ENCODE measurements at places on chromosomes 11 and 22.

DNA sequence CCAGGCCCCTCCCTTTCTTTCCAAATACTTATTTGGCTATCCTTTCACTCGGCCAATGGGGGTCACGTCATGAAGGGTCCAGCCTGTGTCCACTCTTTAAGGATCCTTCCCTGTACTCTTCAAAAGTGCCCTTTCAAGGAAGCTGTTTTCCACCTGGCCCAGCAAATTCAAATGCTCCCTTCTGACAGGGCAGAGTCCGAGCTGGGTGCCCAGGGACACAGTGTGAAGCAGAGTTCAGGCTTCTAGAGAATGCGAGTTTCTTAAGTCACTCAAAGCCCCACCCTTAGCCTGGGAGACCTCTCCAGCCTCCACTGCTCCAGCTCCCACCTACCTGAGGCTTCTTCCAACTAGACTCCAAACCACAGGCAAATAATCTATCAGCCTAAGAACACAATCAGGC is 5.5 kb upstream of the APOA1 start:
- DNase-seq, result no peak

- no peak for DNase-seq
These were observed 35.3 kb downstream of the STIM1 start for GRCh38 chr11:3890806-3891205.

DNA sequence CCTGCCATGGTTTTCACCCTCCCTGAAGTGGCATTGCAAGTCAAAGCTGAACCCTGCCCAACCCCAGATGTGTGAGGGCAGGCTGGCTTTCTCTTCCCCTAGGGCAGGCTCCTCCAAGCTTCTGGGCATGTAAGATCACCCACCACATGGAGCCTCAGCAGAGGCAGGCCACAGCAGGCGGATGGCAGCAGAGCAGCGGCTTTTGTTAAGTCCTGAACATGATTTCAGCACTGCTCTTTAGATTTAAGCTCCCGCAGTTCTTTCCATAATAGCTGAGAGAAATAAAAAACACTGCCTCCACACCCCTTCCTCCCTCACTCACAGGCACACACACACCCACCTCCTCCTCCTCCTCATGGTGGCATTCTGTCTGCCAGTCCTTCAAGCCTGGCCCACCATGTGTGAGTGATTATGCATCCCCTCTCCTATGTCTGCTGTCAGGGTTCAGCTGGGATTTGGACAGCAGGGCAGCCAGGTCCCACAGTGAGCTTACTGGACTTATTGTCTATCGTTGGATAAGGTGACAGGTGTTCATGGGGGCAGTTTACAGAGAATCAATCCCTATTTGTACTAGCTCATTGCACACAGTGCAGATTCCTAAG is 5.0 kb upstream of the NTM start:
- no peak for DNase-seq

- DNase-seq, result peak; percentile 7
These were observed 364.0 kb upstream of the FAT3 start for GRCh38 chr11:91860661-91861060.

GRCh38 chr11:18193010-18193409 is 20.4 kb downstream of the MRGPRX4 start:
- DNase-seq, result no peak

GRCh38 chr22:37260901-37261336 is 16.9 kb upstream of the RAC2 start:
- peak; percentile 57 for DNase-seq

- no peak for DNase-seq
These were observed 106.8 kb downstream of the TRIM29 start for GRCh38 chr11:120031156-120031555.

DNA sequence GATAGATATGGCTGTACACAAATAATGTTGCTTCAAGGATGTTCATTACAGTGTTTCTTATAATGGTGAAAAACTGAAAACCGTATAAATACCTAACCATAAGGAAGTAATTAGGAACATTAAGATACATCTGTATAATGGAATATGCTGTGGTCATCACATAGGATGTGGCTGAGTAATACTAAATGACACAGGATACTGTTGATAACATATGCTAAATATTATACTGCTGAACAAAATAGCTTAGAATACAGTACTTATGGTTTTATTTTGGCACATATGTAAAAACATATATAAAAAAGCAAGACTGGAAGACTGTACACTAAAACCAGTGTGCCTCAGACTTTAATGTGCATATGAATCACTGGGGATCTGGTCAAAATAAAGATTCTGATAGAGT is 43.8 kb downstream of the FBXO7 start:
- peak; percentile 67 for DNase-seq

DNA sequence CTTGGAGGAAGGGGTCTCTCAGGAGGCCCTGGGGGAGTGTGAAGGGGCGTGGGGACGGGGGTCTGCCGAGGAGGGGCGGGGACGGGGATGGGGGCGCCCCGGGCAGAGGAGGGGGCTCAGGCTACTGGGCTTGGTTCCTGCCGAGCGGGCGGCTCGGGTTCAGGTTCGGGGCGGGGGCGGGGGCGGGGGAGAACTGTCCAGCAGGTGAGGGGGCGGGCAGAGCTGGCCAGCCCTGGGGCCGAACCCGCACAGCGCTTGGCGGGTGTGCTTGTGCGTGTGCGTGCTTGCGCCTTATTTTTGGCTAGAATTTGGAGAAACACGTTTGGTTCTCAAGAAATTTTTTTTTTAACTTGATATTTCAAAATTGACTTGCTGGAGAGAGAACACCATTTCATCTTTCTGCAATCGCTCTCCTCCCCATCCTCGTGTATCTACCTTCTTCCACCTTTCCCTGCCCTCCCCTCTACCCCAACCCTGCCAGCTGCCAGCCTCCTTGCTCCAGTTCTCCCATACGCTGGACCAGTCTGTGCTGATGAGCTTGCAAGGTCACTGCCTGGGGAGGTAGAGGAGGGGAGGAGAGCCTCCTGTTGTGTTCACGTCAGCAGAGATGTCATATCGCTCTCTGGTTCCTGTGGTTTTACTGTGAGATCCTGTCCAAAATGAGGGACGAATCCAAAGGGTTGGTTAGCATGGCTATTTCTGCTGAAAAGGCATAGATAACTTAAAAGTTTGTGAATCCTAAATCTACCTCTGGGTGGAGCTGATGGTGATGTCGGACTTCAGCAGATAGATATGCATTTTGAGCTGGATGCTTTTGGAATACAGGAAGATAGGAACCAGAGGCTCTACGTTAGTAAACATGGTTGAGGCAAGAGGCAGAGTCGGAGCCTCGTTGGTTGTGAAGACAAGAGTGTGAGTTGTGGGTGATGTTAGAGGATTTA is 668 bp downstream of the MADD start:
- peak; percentile 63 for DNase-seq

- DNase-seq, result no peak
These were observed 45.4 kb downstream of the GGTLC2 start for GRCh38 chr22:22689621-22690345.

GRCh38 chr11:444396-445144 is 2.8 kb upstream of the ANO9 start:
- DNase-seq, result no peak

GRCh38 chr11:108895579-108896480 is 231.0 kb downstream of the DDX10 start:
- peak; percentile 73 for DNase-seq

DNA sequence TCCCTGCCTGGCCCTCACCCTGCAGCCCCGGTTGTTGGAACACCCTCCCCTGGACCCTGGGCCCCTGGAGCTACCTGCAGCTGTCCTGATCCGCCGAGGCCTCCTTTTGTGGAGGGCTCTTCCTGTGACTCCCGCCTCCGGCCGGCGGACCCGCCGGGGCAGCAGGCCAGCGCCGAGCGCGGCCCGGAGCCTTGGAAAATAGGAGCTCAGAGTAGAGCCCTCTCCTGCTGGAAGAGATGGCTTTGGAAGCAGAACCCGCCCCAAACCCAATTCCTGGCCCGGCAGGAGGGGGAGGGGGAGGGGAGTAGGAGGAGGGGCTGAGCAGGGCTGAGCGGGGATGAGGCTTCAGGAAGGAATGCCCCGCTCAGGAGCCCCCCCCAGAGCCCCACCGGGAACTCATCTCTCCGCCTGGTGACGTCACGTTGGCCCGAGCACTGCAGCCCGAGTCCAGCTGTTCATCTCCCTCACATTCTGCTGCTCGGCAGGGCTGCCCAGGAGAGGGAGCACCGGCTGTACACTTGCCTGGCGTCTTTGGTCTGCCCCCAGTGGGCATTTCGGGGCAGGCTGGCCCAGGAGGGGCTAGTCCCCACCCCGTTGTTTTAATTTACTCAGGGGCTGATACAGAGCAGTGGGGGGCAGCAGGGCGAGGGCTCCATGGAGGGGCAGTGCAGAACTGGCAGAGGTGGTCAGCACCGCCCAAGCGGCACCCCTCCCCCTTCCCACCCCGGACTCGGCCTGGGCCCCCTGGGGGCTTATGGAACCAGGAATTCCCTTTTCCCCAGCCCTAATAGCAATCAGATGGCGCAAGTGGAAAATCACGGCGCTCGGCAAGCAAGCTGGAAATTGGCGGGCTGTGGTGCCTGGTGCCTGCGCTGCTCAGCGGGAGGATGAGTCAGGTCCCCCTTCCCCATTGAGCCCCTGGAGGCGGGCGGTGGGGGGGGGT is at the start of gene MRGPRF:
MRGPRF (minus strand) TSS at position 238 of the 943 bp plus-strand sequence. CDS start 3,345 bp downstream, outside the sequence.
- DNase-seq, result peak; percentile 94

DNA sequence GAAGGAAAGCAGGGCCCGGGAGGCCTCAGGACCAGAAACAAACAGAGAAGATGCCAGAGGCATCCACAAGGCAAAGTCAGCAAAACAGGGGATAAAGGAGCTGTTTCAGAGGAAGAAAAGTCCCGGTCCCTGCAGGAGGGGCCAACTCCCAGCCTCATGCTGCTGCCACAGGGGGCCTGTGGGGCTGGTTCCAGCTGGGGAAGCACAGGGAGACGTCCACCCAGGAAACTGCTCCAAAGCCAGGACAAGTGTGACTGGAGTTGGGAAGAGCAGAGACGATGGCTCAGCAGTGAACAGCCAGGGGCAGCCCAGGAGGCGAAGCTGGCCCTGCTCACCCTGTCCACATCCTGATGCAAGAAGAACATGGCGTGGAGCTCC is 454.4 kb downstream of the BRD1 start:
- no peak for DNase-seq

DNA sequence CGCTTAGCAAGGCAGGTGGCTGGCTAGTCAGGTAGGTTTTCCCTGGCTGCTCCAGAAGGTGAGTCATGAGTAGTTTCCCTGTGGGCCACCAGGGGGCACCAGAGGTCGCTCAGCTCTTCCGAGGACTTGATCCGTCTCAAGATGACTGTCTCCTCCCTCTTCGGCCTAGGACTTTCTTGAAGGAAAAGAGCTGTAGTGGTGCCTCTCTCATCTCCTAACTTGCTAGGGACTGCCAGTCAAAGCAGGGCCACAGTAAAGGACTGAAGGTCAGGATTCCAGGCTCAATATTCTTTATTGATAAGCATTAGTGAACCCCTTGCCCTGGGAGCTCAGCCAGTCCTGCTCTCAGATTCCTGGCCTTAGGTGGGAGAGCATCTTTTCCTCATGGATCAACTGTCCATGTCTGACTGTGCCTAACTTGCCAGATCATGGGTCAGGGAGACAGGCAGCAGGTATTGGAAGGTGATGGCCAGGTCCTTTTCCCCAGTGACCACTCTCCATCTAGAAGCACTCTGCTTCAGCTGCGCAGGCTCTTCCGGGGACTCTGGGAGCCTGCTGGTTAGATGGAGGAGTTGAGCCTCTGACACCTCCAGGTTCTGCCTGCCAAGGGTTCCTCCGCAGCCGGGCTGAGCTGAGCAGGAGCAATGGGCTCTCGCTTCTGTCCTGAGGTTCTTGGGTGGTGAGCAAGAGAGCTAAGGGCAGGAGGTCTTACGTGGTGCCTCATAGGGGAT is 1.9 kb downstream of the POLD4 start:
- peak; percentile 71 for DNase-seq

DNA sequence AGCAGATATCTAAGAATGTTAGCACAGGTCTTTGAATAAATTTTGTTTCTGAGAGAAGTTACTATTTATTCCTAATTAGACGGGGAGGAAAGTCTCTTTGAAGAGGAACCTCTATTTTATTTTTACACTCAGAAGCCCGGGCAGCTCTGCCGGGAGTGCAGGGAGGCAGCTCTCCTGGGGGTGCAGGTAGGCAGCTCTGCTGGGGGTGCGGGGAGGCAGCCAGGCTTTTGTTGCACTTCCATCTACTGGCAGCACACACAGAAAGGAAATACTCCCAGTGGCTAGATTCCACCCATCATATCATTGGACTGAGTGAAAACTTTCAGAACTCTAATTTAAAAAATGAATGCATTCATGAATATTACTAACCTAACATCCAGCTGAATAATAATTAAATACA is 24.6 kb downstream of the OR10A6 start:
- DNase-seq, result no peak

- no peak for DNase-seq
These were observed 638 bp downstream of the NRGN start for GRCh38 chr11:124740277-124740882.

DNA sequence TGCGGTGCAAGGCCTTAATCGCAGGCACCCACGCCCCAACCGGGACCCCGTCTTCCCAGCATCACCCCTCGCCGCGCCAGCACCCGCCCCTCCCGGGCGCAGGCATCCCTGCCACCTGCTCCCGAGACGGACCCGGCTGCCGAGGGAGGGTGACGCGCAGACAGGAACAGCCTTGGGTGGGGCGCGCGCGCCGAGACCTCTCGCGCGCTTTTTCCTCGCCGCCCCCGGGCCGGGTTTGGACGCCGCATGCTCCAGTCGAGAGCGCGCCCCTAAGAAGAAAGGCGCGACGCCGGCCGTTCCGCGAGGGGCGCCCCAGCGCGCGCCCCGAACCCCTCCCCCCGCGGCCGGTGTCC is 504 bp downstream of the CFL1 start:
- no peak for DNase-seq

DNA sequence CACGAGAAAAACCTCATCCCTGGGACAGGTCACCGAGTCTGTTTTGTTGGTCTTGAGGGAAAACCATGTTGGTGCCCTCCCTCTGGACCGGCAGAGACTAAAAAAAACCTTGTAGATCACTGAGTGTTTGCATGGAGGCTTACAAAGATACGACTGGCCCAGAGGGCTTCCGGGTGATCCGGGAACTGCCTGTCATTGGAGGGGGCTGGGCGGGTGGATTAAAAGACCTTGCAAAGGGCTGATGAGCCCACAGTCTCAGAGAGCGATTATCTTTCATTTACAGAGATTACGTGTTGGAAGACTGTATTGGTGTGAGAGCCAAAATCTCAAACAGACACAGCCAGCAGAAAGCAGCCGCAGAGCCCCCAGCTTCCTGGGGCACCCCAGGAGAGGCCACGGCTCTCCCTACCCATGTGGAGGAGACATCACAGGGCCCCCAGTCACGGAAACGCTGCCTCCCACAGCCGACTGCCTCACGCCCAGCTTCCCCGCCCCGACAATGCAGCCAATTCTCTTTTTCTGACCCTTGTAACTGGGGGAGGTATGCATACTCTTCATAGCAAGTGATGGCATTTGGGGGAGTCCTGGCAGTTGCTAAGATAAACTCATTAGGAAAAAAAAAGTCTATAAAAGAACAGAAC is 426.4 kb downstream of the CTTN start:
- DNase-seq, result no peak

GRCh38 chr22:37804881-37805809 is 2.6 kb upstream of the GCAT start:
- peak; percentile 88 for DNase-seq

Data from fibroblast of skin of right biceps (primary cell).